ENCODE measurements at places on chromosomes 3 and 15. TPM values are rescaled to one million over a fixed set of nuclear protein-coding genes. Genes with fewer than 3 reads are reported as not detected.

GRCh38 chr3:136919799-136920580 lies 37.8 kb upstream of the IL20RB start:
- peak; percentile 47 for DNase-seq

The LNP1 gene
- 2.6 TPM for total RNA-seq

The P2RY14 gene
- not detected for total RNA-seq

The MAP2K5 gene
- total RNA-seq = 11.6 TPM

- no peak for DNase-seq
These were observed 158.6 kb upstream of the RGMA start for GRCh38 chr15:93247466-93248121.

DNA sequence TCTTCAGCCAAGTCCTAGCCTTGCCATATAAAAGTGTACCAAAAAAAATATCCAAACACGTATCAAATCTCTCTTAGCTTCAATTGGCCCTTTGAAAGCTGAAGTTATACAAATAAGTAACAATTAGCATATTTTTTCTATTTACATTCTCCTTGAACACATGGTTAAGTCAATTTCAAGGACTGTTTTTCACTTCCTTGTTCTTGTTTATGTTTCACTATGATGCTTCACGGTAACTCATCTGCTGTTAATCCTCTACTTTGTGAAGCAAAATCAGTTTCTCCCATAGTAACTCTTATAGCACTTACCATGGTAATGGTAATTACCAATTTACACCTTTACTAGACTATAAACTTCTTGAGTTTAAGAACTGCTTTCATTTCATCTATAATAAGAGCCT lies 10.6 kb upstream of the SPRED1 start:
- no peak for DNase-seq

DNA sequence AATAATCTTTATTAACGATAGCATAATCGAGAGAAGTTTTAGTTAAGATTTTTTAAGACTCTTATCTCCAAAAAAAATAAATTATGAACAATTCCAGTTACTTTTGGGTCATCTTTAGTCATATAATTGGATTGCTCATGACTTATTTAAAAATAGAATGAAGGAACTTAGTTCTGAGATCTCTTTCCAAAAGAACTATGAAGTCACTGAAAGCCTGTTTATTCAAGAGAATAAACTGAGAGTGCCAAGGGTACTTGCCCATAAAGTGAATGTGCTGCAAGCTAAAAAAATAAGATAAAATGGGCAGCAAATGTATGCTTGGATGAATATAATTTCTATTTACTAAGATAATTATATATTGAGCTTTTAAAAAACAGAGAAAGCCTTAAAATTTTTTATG lies 176.5 kb upstream of the PLSCR5 start:
- peak; percentile 16 for DNase-seq

GRCh38 chr3:151383956-151384355 lies 597 bp downstream of the P2RY12 start:
- DNase-seq = no peak

- no peak for DNase-seq
These were observed 6.1 kb downstream of the PLCB2 start for GRCh38 chr15:40301467-40302179.

The PP2D1 gene
- not detected for total RNA-seq

The LRRC31 gene
- not detected for total RNA-seq

- DNase-seq = no peak
These were observed 15.5 kb downstream of the ATG3 start for GRCh38 chr3:112546216-112546759.

DNA sequence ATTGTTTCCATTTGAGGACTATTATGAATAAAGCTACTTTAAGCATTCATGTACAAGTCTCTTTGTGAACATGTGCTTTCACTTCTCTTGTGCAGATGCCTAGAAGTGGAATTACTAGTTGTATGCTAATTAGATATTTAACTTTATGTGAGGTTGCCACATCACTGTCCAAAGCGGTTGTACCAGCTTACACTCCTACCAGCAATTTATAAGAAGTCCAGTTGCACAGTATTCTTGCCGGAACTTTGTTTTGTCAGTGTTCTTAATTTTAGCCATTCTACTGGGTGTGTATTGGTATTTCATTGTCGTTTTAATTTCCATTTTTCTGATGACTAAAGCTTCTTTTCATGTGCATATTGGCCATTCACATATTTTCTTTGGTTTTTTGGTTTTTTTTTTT lies 29.1 kb downstream of the SEMA3G start:
- DNase-seq = no peak

Measured in astrocyte (in vitro differentiated cells and primary cell).